ENCODE measurements at places on chromosomes 3 and 15.

DNA sequence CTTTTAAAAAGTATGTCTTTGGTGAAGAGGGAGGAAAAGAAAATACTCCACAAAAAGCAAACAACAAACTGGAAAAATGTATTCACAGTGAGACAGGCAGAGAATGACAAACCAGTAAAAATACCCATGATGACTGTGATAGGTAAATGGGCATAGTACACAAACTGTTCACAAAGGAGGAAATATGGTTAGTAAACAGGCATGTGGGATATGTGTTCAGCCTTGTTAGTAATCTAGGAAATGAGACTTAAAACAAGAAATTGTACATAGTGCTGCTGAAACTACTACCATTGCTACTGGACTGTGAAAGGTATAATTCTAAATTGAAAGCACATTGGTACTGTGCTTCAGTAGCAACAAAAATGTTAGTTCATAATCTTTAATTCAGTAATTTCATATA, 50.1 kb downstream of the UBE2E2 start:
- no peak for DNase-seq

DNA sequence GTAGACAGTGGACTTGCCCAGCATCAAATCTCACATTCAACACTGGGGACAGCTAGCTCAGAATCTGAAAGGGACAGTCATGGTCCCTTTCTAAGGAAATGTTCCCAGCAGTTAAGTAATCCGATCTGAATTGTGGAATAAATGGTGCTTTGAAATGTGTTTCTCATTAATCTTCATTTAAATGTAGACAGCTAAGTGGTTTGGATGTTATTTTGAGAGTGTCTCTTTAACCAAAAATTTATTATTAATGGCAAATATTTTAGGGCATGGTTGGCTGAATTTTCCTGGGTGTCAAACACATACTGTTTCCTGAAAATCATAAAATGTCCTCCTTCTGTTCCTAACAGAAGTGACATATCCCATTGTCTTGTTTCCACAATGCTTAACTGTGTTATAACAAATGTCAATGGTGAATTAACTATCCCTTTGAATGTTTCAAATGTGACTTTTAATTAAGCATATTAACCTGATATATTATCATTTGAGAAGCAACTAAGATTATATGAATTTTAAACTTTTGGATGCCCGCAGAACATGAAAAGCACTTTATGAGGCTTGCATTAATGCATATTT, 210.8 kb downstream of the CHST2 start:
- DNase-seq = no peak

- DNase-seq = no peak
These were observed 111.2 kb upstream of the SAMMSON start for GRCh38 chr3:69888040-69888942.

DNA sequence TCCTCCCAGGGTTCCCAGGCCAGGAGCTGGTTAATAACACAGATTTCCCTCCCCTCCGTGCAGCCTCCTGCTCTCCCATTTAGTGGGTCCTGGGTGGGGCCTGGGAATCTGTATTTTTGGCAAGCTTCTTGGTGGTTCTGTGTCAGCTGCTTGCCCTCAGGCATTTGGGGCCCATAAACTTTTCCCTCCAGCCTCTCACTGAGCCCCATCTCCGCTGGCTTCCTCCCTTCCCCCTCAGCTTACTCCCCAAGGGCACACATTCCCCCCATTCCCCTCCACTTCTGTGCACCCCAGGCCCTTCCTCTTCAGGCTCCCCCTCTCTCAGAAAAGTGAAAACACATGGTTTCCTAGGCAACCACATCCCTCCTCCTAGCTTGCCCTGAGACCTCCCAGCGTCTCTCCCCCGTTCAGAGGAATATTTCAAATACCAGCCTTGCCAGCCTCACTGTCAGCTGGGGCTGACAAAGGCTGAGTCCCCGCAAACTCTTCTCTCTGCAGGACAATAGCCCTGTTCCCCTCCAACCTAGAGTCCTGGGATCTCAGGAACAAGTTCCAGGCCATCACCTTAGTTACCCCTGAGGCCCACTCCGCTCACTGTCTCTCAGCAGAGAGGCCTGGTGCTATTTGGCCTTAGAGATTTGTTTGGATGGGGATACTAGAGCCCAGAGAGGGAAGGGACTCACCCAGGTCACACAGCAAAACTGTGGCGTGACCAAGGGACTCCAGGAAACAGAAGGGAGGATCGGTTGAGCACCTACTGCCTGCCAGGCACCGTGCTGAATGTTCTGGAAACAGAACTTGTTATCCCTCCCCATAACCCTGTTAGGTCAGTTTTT, 44.6 kb upstream of the SMAD6 start:
- DNase-seq = no peak

GRCh38 chr3:24506966-24507775, 12.5 kb upstream of the THRB start:
- no peak for DNase-seq

- DNase-seq = no peak
These were observed 8.6 kb upstream of the CYP8B1 start for GRCh38 chr3:42884324-42884723.

DNA sequence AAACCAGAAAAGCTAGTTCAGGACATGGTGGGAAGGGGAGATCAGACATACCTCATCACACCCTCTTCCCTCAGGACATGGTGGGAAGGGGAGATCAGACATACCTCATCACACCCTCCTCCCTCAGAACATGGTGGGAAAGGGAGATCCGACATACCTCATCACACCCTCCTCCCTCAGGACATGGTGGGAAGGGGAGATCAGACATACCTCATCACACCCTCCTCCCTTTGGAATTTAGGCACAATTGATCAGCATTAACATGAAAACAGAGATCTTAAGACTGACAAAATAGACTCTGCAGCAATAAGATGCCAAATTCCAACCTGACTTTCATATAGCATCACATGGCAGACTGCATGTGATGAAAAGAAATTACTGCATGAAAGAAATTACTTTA, 412.7 kb upstream of the ZNF717 start:
- no peak for DNase-seq

GRCh38 chr3:177930771-177931170, 605.5 kb upstream of the KCNMB2 start:
- DNase-seq = no peak
